Inflammatory macrophage treated with lipopolysaccharide for 1 hour (primary cell): ENCODE measurements at places on chromosomes 4 and X.

DNA sequence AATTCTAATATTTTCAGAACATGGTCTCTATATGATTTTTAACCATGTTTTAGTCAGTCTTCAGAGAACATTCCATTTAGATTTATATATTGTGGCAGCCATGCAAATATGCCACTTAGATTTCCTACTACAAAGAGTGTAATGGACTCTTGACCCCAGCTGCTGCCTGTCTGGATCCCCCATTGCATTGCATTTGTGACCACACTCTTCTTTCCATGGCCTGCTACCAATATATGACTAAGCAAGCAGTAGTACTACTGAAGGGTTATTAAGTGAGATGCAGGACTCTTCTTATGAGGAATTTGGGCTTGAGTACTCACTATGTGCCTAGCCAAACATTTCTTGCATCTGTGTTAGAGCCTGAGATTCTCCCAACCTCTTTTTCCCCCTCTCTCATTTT, 306.8 kb downstream of the PDHA2 start:
- DNase-seq: no peak

DNA sequence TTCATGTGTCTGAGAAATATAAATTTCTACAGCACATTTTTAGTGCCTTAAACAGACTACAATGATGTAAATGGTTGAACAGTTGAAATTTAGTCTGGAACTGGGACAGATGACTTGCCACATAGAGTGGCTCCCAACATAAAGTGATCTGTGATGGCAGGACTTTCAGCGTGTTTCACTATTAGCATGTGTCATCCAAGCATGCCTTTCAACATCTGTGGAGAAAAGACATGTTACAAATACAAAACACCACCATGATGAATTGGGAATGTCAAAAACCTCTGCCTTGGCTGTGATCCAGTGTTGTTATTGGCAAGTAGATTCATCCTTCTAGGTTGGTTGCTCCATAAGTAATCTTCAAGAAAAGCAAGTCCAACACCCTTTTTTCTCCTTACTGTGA, 348.7 kb downstream of the MAPK10 start:
- DNase-seq: no peak

DNA sequence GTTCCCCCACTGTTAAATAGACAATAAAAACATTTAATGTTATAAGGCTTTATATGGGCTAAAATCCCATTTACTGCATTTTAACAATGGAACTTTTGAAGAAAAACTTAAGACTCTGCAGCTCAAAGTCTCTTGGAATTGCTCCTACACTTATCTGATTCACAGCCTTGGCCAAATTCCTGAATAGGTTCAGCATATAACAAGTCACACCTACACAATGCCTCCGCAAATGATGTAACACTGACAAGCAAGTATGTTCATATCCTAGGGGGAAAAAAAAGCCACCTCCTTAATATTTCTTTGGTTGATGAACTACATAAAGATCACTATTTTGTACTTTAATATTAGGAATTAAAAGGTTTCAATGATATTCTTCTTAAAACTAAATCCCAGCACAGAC, 34.5 kb downstream of the RPS6KA6 start:
- no peak for DNase-seq

DNA sequence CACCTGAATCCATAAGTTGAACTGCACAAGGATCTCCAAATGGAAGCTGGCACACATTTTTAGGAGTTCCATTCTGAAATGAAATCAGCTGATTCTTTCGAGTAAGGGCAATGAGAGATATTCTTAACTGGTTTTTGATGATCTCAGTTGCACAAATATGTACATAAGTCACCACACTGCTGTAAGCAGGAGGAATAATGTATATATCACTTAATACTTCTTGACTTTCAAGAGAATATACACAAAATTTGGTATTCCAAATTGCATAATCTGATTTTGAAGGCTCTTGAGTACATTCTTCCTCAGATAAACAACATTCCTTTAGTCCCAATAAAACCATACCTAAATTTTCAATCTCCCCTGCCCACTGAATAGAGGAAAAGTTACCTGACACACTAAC, 8.2 kb downstream of the FANCB start:
- no peak for DNase-seq

DNA sequence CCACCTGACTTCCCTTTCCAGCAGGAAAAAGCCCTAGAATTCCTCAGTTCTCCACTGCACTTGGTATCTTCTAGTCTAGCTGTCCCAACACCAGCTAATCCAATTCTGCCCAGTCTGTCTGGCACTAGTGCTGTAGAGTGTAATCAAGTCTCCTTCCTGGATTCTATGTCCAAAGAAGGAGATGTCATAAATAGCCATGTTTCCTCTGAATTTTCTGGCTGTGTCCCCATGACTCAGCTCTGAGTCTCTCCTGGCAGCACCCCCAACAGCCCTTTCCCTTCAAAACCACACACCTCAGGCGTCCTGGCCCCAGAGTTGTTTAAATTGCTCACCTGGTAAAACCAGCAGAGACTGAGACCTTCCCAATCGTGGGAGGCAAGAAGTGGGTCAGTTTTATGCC, 197.2 kb downstream of the GRXCR1 start:
- no peak for DNase-seq

DNA sequence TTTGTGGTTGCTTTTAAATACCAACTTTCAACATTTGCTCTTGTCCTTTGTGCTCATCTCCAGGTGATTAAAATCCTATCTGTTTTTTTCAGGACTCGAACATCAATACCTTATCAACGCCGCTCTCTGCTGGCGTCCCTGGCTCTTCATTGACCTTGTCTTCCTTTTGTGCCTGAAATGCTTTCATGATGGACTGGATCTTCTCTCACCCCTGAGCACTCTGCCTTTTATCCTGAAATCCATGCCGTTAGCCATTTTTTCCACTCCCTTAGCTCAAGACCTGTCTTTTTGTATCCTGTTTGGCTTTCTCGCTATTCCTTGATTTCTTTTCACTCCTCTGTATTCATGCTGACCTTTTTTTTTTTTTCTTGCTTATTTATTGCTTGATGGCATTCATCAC, 549.5 kb upstream of the CPEB2 start:
- no peak for DNase-seq

DNA sequence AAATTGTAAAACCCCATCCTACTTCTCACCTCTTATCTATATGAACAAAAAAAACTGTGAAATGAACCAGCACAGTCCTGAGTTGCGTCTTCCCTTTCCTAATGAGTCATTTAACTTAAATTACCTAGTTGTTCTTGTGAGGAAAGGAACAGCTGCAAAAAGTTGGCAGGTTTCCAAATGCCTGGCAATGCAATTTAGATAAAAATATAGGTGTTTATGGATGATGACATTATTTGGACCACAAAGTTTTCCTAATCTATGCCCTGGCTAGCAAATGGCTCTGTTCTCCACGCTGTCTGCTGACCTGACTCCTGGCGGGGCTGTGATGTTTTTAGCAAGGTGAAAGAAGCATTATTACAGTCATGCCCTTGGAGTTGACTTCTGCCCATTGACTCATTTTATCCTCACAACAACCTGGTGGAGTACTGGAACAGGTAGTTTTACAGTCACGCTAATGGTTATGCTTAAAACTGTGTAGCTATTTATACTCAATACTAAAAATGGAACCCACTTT, 29.8 kb upstream of the RELL1 start:
- no peak for DNase-seq

GRCh38 chr4:44772340-44772739, 46.0 kb upstream of the GNPDA2 start:
- no peak for DNase-seq

- DNase-seq: no peak
Measured at GRCh38 chr4:24489870-24490269, 94.5 kb downstream of the DHX15 start.

DNA sequence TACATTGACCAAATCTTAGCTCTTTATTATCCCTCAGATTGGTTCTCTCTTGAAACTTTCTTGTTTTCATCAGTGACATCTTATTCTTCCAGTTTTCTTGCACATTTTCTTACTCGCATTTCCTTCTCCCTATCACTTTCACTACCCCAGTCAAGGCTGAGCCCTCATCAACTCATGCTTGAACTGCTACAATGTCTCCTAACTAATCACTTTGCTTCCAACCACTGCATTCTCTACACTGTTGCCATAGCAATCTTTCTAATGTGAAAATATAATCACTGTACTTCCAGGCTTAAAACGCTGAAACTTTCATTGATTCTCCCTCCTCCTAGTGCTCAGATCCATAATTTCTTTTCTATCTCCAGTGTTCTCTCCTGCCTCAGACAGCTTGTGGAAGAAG, 22.2 kb upstream of the LPAR4 start:
- DNase-seq: no peak

- no peak for DNase-seq
Measured at GRCh38 chrX:109643687-109644086, 18.7 kb upstream of the KCNE5 start.

- no peak for DNase-seq
Measured at GRCh38 chr4:13537011-13537831, 7.1 kb downstream of the NKX3-2 start.

GRCh38 chr4:157270108-157270507, 49.6 kb downstream of the GRIA2 start:
- DNase-seq: no peak

DNA sequence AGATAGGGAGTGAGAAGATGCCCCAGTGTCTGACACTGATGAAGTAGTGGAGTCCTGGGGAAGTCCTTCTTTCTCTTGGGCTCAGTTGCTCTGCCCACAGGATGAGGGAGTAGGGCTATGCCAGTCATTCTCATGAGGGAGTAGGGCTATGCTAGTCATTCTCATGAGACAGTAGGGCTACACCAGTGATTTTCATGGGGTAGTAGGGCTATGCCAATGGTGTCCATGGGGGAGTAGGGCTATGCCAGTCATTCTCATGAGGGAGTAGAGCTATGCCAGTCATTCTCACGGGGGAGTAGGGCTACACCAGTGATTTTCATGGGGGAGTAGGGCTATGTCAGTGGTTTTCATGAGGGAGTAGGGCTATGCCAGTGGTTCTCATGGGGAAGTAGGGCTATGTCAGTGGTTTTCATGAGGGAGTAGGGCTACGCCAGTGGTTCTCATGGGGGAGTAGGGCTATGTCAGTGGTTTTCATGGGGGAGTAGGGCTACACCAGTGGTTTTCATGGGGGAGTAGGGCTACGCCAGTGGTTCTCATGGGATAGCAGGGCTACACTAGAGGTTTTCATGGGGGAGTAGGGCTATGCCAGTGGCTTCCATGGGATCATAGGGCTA, 43.3 kb upstream of the SOD3 start:
- DNase-seq: peak; percentile 63

GRCh38 chr4:89300499-89300898, 7.1 kb downstream of the GPRIN3 start:
- no peak for DNase-seq

GRCh38 chrX:45756557-45756956, 555.9 kb upstream of the DIPK2B start:
- DNase-seq: no peak

GRCh38 chr4:150140774-150141400, 62.6 kb downstream of the DCLK2 start:
- DNase-seq: peak; percentile 15

GRCh38 chr4:105641845-105642244, 66.6 kb downstream of the INTS12 start:
- DNase-seq: no peak

DNA sequence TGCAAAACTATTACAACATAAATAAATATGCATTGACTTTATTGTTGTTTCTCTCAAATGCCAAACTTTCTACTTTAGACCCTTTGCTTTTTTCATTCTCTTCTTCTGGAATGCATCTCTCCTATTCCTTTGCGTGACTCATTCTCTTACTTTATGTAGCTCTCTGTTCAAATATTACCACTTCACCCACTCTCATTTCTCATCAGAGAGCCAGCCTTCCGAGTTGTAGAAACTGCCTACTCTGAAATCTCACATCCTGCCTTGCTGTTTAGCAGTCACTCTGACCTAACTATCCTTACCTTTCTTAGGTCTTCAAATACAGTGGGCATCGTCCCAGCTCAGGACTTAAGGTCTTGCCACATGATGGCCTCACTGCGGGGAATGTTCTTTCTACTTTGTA, 143.5 kb downstream of the GALNTL6 start:
- DNase-seq: no peak

DNA sequence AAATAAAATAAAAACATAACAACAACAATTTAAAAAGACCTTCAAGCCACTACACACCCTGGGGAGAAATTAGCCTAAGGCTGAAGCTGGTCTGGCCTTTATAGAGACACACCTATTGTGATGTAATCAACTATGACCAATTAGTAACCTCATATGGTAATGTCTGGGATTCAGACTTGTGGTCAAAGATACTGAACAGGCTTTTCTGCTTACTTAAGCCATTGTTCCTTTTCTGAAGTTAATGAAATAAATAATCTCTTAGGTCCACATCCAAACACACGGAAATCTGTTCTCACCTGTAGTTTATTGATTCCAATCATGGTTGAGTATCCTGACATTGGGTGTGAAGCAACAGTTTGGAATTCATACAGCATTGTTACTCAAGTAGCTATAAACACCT, 152.5 kb downstream of the PLS3 start:
- DNase-seq: no peak

DNA sequence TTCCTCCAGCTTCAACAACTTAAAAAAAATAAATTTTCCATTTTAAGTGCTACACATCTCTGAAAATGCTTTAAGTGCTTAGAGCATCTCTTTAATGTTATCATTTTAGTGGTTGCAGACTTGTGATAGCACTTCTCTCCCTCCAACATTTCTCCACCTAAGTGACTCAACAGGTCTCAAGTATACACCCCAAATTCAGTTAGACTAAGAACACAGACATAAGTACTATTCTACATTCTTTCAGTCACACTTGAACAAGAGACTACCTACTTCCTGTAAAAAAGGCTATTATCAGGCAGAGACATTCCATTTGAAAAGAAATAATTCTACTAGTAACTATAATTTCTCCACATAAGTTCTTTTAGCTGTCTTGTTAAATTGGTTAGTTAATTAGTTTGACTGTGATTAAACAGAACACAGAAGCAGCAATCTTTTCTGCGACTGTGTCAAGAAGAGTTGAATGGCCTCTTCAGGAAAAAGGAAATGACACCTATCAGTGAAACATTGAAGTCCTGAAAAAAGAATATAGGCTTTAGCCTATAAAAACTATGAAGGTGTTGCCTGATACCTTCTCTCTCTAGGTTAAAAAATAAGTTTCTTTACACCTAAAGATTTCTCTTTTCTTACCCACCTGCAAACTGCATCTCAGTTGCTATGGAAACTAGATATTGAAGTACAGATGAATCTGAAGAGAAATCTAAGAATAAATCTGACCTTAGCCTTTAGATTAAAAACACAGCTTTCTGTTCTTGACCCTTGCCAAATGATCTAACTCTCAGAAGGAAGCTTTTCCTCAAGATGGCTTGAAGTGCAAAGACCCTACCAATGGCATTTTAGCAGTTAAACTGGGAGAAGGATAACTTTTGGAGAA, 18.0 kb downstream of the NAF1 start:
- DNase-seq: no peak
